ENCODE measurements at places on chromosomes 3 and 15. TPM values are rescaled to one million over a fixed set of nuclear protein-coding genes. Genes with fewer than 3 reads are reported as not detected.

CDCP1 gene
- 0.16 TPM for total RNA-seq

MITF gene
- 3.8 TPM for total RNA-seq

SNRK gene
- total RNA-seq, result 147 TPM

TF gene
- total RNA-seq, result 0.19 TPM

SNX22 gene
- 0.16 TPM for total RNA-seq

UNC13C gene
- not detected for total RNA-seq

MAP6D1 gene
- total RNA-seq, result 1.2 TPM

GOLGA8J gene
- 0.13 TPM for total RNA-seq

EPHB3 gene
- under 0.01 TPM for total RNA-seq

MUSTN1 gene
- total RNA-seq, result not detected

SI gene
- not detected for total RNA-seq

WDR93 gene
- total RNA-seq, result under 0.01 TPM

C3orf49 gene
- not detected for total RNA-seq

SLC35G2 gene
- total RNA-seq, result 16.8 TPM

COL6A6 gene
- total RNA-seq, result not detected

TLR9 gene
- total RNA-seq, result 0.06 TPM

CTXN2 gene
- not detected for total RNA-seq

SMCO1 gene
- not detected for total RNA-seq

TRH gene
- not detected for total RNA-seq

All from bladder microvascular endothelial cell (primary cell).